Activated CD8-positive, alpha-beta memory T cell treated with anti-CD3 and anti-CD28 coated beads for 48 hours (primary cell): ENCODE measurements at places on chromosomes 11 and 22.

- no peak for DNase-seq
Measured at GRCh38 chr22:34943830-34944229, 122.1 kb upstream of the ISX start.

DNA sequence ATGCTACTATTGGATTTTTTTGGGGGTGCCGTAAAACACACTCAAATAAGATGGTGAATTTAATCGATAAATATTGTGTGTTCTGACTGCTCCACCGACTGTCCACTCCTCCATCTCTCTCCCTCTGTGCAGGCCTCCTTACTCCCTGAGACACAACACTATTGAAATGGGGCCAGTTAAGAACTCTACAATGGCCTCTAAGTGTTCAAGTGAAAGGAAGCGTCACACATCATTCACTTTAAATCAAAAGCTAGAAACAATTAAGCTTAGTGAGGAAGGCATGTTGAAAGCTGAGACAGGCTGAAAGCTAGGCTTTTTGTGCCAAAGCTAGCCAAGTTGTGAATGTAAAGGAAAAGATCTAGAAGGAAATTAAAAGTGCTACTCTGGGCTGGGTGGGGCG is 156.7 kb downstream of the CTTN start:
- DNase-seq = no peak

GRCh38 chr11:101600924-101601323 is 17.1 kb upstream of the TRPC6 start:
- no peak for DNase-seq

- DNase-seq = no peak
Measured at GRCh38 chr11:38448284-38448683, 1850.2 kb upstream of the RAG2 start.
